Skin of body (tissue), 3 donors: ENCODE measurements at places on chromosomes 16 and 17. TPM values are rescaled to one million over a fixed set of nuclear protein-coding genes. Genes with fewer than 3 reads are reported as not detected.

- DNase-seq: no peak
These were observed 212.9 kb downstream of the CDH8 start for GRCh38 chr16:61823326-61823725.

DNA sequence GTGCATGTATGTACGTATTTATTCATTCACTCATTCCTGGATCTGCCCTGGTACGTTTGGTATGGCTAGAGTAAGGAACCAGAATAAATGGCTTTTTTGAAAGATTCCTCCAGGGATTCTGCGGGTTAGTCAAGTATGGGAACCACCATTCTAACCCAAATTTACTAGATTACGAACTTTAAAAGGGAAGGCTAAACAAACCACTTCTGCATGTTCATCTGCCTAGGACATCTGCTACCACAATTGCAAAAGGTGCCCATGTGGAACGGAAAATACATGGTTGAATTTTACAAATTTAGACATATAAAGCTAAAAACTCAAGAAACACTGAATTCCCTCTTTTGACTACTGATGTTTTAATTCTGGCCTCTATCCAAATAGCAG is 22.1 kb downstream of the CYTH1 start:
- DNase-seq: no peak

GRCh38 chr17:28575126-28575795 is 1.4 kb downstream of the ALDOC start:
- DNase-seq: no peak

GRCh38 chr16:48892893-48893292 is 282.9 kb upstream of the N4BP1 start:
- DNase-seq: no peak

The CACNA1G gene
- total RNA-seq: 8.9 TPM

The PERCC1 gene
- total RNA-seq: not detected
